Activated T-helper 1 cell treated with Interleukin-2 at 50 U/mL for 16 hours (primary cell): ENCODE measurements at places on chromosomes 7 and 10.
A peak's percentile ranks its signal among the peaks of the same experiment; 100 is the strongest.

DNA sequence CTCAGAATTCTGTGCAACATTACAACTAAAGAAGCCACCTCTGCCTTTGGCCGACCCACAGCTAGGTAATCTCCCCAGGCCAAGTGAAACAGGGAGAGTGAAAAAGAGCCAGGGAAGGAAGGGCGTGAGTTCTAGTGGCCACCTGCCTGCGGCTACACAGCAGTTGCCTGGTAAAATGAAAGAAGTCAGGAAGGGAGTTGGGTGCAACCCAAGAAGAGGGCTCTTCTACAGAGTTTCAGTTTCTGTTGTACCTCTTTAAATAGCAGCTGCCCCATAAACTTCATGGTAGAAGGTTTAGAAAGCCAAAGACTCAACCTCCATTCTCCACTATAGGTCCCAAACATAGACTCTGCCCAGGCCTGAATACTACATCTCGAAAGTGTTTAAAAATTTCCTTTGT lies 76.2 kb upstream of the TMEM168 start:
- DNase-seq: no peak

GRCh38 chr7:138458576-138459412 lies 1.3 kb upstream of the TRIM24 start:
- DNase-seq: no peak

- DNase-seq: no peak
Measured at GRCh38 chr10:8499752-8500390, 445.4 kb downstream of the GATA3 start.

DNA sequence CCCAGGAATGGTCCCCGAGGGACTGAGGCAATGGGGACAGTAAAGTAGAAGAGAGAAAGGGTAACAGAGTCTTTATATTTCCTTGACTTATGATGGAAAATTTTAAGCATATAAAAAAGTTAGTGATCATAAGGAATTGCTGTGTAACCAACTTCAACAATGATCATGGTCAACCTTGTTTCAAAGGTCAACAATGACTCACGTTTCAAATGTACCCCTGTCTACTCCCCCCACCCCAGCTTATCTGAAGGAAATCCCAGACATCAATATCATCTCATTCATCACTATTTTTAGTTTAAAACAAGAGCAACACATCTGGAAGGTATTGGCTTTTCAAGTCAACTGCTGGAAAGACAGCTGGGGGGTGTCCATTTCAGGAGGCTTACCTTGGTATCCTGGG lies 92.9 kb downstream of the SMURF1 start:
- no peak for DNase-seq

- no peak for DNase-seq
Measured at GRCh38 chr10:101292194-101293006, 61.6 kb upstream of the BTRC start.

DNA sequence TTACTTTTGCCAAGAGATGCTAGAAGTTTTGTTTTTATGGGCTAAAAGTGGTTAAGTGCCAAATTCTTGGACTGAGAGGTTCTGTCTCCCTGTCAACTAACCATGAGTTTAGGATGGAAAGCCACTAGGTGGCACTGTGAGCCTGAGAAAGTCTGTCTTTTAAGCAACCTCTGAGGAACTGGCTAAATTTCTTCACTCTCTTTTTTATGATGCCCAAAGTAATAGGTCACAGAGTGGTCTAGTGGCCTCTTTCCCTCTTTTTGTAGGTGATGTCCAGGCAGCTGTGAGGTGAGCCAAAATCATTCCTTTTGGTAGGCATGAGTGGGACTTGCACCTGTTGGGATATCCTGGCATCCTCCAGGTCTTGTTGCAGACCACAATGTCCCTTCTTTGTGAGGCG lies 56.8 kb downstream of the SND1 start:
- DNase-seq: peak; percentile 27

- DNase-seq: no peak
Measured at GRCh38 chr10:76729841-76730487, 907.6 kb downstream of the KCNMA1 start.
